Fibroblast of skin of abdomen (primary cell): ENCODE measurements at places on chromosomes 5 and 9.

- DNase-seq: no peak
Observed at GRCh38 chr5:108315829-108316228, 66.1 kb downstream of the FBXL17 start.

- DNase-seq: peak; percentile 32
Observed at GRCh38 chr5:32534041-32534440, 51.3 kb upstream of the SUB1 start.

DNA sequence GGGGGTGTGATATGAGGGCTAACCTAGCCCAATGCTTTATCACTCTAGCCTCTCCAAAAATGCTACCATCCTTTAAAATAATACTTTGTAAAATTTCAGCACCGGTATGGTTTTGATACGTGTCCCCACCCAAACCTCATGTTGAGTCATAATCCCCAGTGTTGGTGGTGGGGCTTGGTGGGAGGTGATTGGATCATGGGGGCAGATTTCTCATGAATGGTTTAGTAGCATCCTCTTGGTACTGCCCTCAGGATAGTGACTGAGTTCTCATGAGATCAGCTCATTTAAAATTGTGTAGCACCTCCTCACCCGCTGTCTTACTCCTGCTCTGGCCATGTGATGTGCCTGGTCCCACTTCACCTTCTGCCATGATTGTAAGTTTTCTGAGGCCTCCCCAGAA is 35.0 kb upstream of the ANKH start:
- no peak for DNase-seq

DNA sequence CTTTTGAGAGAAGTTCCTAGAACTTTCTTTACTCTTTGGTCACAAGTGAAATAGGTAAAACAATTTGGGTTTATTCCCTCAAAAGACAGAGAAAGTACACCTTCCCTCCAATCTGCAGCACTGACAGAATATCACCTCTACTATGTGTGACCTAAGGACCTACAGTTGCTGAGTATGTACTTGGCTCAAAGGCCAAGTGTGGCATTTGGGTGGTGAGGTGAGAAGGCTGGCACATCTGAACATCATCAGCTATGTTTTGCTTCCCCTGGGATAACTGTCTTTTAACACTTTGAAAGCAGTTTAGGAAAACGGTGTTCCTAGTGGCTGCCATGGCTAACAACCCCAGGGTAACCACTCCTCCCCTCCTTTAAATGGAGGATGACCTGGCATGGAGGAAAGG is 17.6 kb downstream of the MIER3 start:
- DNase-seq: no peak
